ENCODE measurements at places on chromosomes 4 and X.

GRCh38 chr4:98653890-98654867 is 4.2 kb downstream of the TSPAN5 start:
- no peak for DNase-seq

GRCh38 chr4:82679531-82679930 is 117.7 kb upstream of the TMEM150C start:
- DNase-seq: no peak

DNA sequence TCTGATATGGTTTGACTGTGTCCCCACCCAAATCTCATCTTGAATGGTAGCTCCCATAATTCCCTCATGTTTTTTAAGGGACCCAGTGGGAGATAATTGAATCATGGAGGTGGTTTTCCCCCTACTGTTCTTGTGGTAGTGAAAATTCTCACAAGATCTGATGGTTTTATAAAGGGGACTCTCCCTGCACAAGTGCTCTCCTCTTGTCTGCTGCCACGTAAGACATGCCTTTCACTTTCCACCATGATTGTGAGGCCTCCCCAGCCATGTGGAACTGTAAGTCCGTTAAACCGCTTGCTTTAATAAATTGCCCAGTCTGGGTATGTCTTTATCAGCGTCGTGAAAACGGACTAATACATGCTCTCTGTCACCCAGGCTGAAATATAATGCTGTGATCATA is 200.9 kb upstream of the SLIT2 start:
- no peak for DNase-seq

- DNase-seq: no peak
These were observed 204.6 kb downstream of the RBM46 start for GRCh38 chr4:154985673-154986072.

DNA sequence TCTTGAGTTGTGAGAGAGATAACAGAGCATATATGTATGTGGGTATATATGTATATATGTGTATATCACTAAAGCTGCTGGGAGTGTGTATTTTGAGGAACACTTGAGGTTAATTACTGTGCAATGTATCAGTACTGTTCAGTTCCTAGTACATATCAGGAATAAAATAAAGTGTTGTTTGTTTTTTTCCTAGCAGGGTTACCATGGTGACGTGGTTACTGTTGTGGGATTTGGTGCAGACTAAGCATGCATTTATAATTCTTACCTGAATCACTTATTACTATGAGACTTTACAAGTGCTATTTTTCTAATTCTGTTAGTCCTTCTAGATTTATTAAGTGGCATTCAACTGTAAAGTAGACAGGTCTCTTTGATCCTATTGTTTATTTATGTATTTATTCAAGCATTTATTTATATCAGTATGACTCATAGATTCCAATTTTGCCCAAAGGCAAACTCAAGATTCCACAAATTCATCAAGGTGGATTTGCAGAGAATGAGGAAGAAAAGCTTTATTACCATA is 26.9 kb upstream of the BEX4 start:
- DNase-seq: no peak

DNA sequence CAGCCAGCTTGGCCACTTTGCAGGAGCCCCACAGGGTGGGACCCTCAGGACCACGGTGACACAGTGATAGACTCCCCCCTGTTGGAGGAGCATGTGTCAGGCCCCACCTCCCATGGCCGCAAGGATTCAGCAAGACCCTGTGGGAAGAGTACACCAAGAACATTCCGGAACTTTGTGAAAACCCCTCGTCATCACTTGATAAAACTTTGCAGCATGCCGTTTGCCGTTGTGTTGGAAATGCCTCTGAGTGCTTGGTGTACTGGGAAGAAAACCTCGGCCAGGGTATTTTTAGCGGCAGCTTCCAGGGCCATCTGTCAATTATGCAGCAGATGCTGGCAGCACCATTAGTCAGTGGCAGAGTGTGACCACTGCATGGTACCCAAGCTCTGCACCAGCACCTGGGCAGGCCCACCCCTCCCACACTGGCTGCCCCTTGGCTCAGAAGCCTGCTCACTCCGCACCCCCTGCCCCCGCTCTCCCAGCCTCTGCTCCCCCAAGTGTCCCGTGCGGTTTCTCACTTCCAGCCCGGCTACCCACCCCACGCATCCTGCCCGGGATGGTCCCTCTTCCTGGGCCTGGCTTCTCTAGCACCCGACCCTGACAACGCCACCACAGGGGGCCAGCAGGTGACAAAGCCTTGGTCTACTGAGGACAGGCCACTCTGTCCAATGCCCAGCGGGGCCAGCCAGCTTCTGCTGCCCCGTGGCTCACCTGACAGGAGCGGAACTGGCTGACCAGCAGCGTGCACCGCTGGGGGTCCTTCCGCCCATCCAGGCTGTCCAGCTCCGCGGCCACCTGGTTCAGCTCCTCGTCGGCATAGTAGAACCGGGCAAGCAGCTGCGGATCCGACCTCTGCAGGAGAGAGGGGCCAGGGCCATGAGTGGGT is 65.0 kb downstream of the ZFYVE28 start:
- no peak for DNase-seq

GRCh38 chrX:100931218-100931924 is 2.7 kb upstream of the XKRX start:
- DNase-seq: no peak

- DNase-seq: no peak
These were observed 29.1 kb downstream of the SETD7 start for GRCh38 chr4:139526928-139527327.

- DNase-seq: no peak
These were observed 151.1 kb downstream of the TSPAN5 start for GRCh38 chr4:98507299-98507698.

DNA sequence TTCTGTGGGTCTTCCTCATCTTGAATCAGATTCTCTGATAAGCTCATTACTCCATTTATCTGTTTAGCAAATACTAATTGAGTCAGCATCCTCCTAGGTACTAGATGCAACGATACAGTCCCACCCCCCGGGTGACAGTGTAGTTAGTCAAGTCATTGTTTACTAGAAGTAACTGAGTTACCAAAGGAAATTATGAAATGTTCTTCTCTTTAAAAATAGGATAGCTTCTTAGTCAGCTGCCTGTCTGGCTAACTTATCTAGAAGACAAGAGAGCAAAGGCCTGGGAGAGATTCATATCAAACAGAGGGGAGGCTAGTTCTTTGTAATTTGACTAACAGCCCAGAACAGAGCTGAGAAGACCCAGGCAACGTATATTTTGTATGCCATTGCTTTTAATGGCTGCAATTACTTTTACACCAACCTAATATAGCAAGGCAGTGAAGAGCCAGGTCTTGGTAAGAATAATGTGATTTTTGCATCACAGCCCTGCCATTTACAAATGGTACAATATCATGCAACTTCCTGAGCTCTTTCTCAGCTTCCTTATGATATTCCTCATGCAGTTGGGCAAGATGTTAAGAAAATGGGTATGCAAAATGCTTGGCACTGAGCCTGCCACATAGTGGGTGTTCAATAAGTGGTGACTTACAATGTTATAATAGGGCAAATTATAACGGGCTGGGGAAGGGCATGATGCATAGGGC is 149.9 kb downstream of the CHIC2 start:
- no peak for DNase-seq

GRCh38 chr4:31964685-31965084 is 1244.5 kb downstream of the PCDH7 start:
- DNase-seq: no peak

GRCh38 chr4:54661169-54661568 is 3.4 kb downstream of the KIT start:
- no peak for DNase-seq

DNA sequence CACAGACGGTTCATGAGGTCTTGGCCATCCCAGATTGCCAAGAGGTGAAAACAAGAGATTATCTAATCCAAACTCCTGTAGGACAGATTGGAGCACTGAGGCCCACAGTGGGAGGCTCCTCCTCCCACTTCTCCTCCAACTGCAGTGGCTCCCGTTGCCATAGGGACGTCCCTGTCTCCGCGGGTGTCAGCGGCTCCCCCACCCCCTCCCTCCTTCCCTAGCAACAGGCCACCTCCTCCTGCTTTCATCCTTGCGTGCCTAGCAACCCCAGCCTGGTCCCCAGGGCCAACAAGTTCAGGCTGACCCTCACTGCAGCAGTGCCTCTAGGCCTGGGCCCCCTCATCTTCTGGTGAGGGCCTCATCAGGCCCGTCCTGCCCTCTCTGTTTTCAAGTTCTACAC is 6.8 kb upstream of the IQSEC2 start:
- DNase-seq: peak; percentile 50

DNA sequence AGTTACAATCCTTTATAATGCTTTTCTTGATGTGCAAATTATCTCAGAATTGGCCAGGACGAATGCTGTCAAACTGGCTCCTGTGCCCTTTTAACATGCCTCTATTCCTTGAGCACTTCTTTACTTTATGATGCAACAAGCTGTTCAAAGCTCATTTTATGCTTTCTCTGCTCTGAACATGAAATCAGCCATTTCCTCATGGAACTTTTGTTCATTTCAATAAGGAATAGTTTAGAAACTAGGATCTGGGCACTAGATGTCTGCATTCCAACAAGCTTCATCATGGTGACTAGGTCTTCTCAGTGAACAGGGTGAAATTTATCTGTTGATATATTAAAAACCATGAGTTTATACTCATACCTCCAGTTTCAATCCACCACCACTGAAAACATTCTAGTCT is 87.3 kb upstream of the TEX13A start:
- DNase-seq: no peak

- DNase-seq: no peak
These were observed 81.8 kb downstream of the SRPX start for GRCh38 chrX:38138900-38139299.

- DNase-seq: no peak
These were observed 6.8 kb downstream of the PDS5A start for GRCh38 chr4:39970671-39971640.

GRCh38 chrX:120244735-120245498 is 5.7 kb upstream of the ZBTB33 start:
- peak; percentile 62 for DNase-seq

DNA sequence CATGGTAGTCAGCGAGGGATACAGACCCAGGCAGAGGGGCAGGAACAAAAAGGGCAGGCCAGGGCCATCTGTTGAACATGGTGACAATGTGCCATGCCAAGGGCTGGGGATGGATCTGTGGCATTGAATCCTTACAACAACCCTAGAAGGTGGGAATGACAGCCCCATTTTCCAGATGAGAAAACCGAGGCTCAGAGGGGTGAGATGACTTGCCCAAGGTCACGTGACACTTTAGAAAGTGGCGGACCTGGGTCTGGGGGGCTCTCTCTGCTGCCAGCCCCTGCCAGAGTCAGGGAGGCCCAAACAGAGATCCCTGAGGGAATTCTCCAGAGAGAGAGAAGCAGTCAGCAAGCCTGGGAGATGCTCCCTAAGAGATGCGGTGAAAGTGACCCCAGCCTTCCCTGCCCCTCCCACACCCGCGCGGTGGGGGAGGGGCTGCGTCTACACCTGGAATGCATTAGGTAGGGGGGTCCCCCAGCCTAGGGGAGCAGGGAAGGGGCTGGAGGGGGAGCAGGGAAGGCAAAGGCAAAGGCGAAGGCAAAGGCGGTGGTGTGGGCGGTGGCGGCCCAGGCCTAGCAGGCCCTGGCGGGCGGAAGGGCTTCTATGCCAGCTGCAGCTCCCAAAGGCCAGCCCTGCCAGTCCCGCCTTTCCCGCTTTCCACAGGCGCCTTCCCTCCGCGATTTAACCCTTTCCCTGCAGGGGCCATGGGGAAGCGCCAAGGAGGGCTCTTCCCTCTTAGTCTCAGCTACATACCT is 13.0 kb downstream of the FGD1 start:
- DNase-seq: no peak

- DNase-seq: no peak
These were observed 47.1 kb upstream of the NPY2R start for GRCh38 chr4:155161357-155161756.

DNA sequence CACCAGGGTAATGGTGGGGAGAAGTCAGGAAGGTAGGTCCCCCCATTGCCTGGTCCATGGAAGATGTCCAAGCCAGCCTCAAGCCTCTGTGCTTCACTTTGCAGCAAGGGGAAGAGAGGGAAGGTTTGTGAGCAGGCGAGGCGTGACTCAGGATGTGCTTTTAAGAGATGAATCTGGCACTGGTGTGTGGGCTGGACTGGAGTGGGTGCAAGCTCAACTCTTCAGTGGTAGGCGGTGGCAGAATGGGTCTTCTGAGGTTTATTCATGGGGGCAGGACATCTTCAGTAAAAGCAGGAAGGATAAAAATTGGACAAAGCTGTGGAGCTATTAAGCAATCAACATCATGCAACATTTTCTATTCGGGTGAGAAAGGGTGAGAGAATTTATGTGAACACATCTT is 19.4 kb downstream of the GPM6B start:
- DNase-seq: no peak

Data from CD4-positive, alpha-beta T cell treated with Interleukin-17A for 4 hours (primary cell).